SK-N-SH (cell line): ENCODE measurements at places on chromosomes 1 and 21. TPM values are rescaled to one million over a fixed set of nuclear protein-coding genes. Genes with fewer than 3 reads are reported as not detected.

The DYRK3 gene
- 3.6 and 5.8 TPM in 2 replicates for polyA plus RNA-seq

The AGT gene
- 0.39 and 0.41 TPM in 2 replicates for polyA plus RNA-seq

The MPL gene
- not detected in 2 replicates for polyA plus RNA-seq

The PRR9 gene
- polyA plus RNA-seq: not detected in 2 replicates

The KDF1 gene
- polyA plus RNA-seq: not detected in 2 replicates

The CFHR3 gene
- polyA plus RNA-seq: 0.18 and 0.37 TPM in 2 replicates

The TTF2 gene
- 10.8 and 12.2 TPM in 2 replicates for polyA plus RNA-seq

The KCNJ10 gene
- polyA plus RNA-seq: 0.03 TPM in 1 of 2 replicates, not detected in the other

The MROH9 gene
- polyA plus RNA-seq: 0.24 and 0.26 TPM in 2 replicates

GRCh38 chr1:203173566-203173965, 2.1 kb downstream of the MYBPH start:
- no peaks in the 10 kb centered on the region for H3K36me3 ChIP-seq
- H3K27ac ChIP-seq: no peak overlapping the region
- peaks cover 17% of the 10 kb centered on the region; the same call in 1 of the 2 replicates for H3K4me1 ChIP-seq
- DNase-seq: no peak
- no peaks in the 10 kb centered on the region for H3K27me3 ChIP-seq
- no peak overlapping the region for H3K4me3 ChIP-seq

- no peak for DNase-seq
- H3K36me3 ChIP-seq: no peaks in the 10 kb centered on the region
- H3K4me1 ChIP-seq: no peaks in the 10 kb centered on the region; the same call in 1 of the 2 replicates
- no peak overlapping the region; the same call in 1 of the 2 replicates for H3K27ac ChIP-seq
- H3K27me3 ChIP-seq: no peaks in the 10 kb centered on the region
These were observed 43.2 kb upstream of the DISC1 start for GRCh38 chr1:231583376-231583775.

GRCh38 chr1:88291611-88292354, 392.3 kb upstream of the PKN2 start:
- H3K27ac ChIP-seq: no peak overlapping the region
- no peaks in the 10 kb centered on the region for H3K4me1 ChIP-seq
- H3K27me3 ChIP-seq: no peaks in the 10 kb centered on the region
- DNase-seq: no peak
- no peaks in the 10 kb centered on the region for H3K36me3 ChIP-seq
- H3K4me3 ChIP-seq: no peak overlapping the region

GRCh38 chr21:36964827-36965719, 1.4 kb downstream of the HLCS start:
- DNase-seq: no peak
- peaks cover 12% of the 10 kb centered on the region; the same call in 1 of the 2 replicates for H3K4me1 ChIP-seq
- no peaks in the 10 kb centered on the region for H3K27me3 ChIP-seq

GRCh38 chr1:70090875-70091274, 114.5 kb downstream of the LRRC40 start:
- 0 out of 2 replicates have a peak, but pooled peaks cover 3% of the 10 kb centered on the region for H3K4me1 ChIP-seq
- H3K27ac ChIP-seq: no peak overlapping the region
- no peak overlapping the region for H3K4me3 ChIP-seq
- H3K36me3 ChIP-seq: no peaks in the 10 kb centered on the region
- no peak for DNase-seq

DNA sequence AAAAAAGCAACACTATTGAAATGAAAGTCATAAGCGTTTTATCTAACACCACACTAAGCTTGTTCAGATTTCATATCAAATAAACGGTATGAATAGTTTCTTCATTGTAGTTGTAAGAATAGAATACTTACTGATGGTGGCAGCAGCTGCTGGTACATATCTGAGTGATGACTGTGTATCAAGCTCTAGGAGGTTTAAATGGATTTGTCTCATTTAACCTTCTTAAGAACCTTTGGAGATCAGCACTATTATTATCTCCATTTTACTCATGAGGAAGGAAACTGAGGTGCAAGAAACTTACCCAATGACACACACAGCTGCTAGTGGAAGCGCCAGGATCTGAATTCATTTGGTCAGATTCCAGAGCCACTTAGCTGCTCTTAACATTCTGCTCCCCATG, 104.0 kb downstream of the EIF4G3 start:
- no peak overlapping the region for H3K27ac ChIP-seq
- H3K4me3 ChIP-seq: no peak overlapping the region
- no peaks in the 10 kb centered on the region for H3K36me3 ChIP-seq
- no peak for DNase-seq
- H3K4me1 ChIP-seq: peaks cover 34% of the 10 kb centered on the region; the same call in 1 of the 2 replicates

DNA sequence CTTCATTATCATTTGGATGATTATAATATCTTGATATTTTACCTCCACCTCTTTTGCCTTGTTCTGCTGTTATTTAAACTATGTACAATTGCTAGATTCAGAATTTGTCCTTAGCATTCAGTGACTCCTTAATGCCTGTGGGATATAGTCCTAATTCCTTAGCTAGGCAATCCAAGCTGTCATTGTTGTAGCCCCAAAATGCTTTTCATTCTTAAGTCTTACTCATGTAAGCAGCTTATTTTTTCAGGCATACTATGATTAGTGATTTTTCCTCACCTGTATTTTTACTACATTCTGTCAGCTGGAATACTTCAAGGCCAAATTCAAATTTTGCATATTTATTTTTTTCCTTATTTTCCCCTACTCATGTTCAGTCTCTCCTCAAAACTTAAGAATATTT, 13.4 kb downstream of the PKN2 start:
- H3K4me3 ChIP-seq: no peak overlapping the region
- DNase-seq: no peak
- no peaks in the 10 kb centered on the region for H3K27me3 ChIP-seq

- no peaks in the 10 kb centered on the region for H3K27me3 ChIP-seq
- DNase-seq: no peak
- no peak overlapping the region for H3K27ac ChIP-seq
- no peak overlapping the region for H3K4me3 ChIP-seq
- peaks cover 16% of the 10 kb centered on the region; the same call in 1 of the 2 replicates for H3K4me1 ChIP-seq
These were observed 5.8 kb downstream of the SHISA4 start for GRCh38 chr1:201894343-201895119.

GRCh38 chr1:67957066-67957465, 93.4 kb downstream of the DIRAS3 start:
- DNase-seq: peak; percentile 48
- H3K27ac ChIP-seq: no peak overlapping the region
- H3K36me3 ChIP-seq: no peaks in the 10 kb centered on the region

DNA sequence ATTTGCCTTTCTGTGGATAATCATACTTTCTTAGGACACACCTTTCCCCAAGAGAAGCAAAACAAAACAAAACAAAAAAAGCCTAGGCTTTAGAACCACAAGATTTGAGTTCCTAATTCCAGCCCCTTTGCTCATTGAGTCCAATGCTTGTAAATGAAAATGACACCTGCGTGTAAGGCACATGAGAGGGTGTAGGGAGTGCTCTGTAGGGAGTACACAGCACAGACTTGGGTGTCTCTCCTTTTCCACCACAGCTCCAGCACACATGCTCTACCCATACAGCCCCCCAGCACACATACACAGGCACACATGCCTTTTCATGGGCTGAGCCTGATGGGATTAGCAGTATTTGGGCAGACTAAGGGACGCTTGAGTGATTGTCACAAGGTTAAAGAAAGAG, 9.2 kb upstream of the NGF start:
- no peak overlapping the region for H3K27ac ChIP-seq
- H3K4me3 ChIP-seq: no peak overlapping the region
- H3K4me1 ChIP-seq: peaks cover 5% of the 10 kb centered on the region; the same call in 1 of the 2 replicates
- no peaks in the 10 kb centered on the region for H3K27me3 ChIP-seq
- no peak for DNase-seq
- no peaks in the 10 kb centered on the region for H3K36me3 ChIP-seq

GRCh38 chr1:15618655-15619525, 1.6 kb downstream of the DDI2 start:
- peaks cover 7% of the 10 kb centered on the region for H3K36me3 ChIP-seq
- no peaks in the 10 kb centered on the region for H3K27me3 ChIP-seq
- H3K4me3 ChIP-seq: peak overlapping the region; percentile 89
- H3K4me1 ChIP-seq: peaks cover 23% of the 10 kb centered on the region
- DNase-seq: no peak

GRCh38 chr1:206709772-206710459, 25.2 kb downstream of the MAPKAPK2 start:
- peaks cover 35% of the 10 kb centered on the region for H3K4me1 ChIP-seq
- no peak for DNase-seq
- H3K27me3 ChIP-seq: no peaks in the 10 kb centered on the region
- H3K36me3 ChIP-seq: no peaks in the 10 kb centered on the region
- no peak overlapping the region for H3K4me3 ChIP-seq

- H3K4me3 ChIP-seq: no peak overlapping the region
- H3K36me3 ChIP-seq: no peaks in the 10 kb centered on the region
- no peaks in the 10 kb centered on the region for H3K27me3 ChIP-seq
- H3K4me1 ChIP-seq: peaks cover 14% of the 10 kb centered on the region
- no peak for DNase-seq
These were observed 36.8 kb downstream of the UBE2U start for GRCh38 chr1:64240206-64240605.

DNA sequence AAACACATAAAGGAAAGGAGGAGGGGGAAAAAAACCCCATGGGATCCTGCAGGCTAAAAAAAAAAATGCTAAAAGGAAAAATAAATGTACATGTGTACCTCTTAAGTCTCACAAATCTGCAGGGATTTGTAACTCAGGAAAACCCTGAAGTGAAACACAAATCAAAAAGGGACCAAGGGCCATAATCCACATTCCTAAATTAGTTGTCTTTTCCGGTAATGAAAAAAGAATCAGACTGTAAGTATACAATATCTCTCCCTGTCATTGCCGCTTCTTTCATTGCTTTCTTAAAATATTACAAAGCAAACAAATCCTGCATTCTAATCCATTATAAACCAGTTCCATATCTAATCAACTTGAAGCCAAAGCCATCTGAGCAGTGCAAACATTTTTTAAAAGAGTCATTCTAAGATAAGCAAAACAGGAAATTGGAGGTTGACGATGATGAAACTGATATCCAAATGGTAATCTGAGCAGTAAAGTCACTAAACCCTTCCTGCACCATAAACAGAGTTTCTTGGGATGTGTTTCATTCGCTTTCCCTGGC, 58.7 kb upstream of the SIM2 start:
- H3K36me3 ChIP-seq: no peaks in the 10 kb centered on the region
- H3K27ac ChIP-seq: no peak overlapping the region
- H3K27me3 ChIP-seq: peaks cover 33% of the 10 kb centered on the region; the same call in 1 of the 2 replicates
- no peaks in the 10 kb centered on the region; the same call in 1 of the 2 replicates for H3K4me1 ChIP-seq
- no peak overlapping the region for H3K4me3 ChIP-seq

GRCh38 chr1:51784997-51785421, 93.5 kb downstream of the NRDC start:
- DNase-seq: no peak
- peaks cover 86% of the 10 kb centered on the region for H3K36me3 ChIP-seq
- no peak overlapping the region for H3K27ac ChIP-seq
- no peak overlapping the region for H3K4me3 ChIP-seq

DNA sequence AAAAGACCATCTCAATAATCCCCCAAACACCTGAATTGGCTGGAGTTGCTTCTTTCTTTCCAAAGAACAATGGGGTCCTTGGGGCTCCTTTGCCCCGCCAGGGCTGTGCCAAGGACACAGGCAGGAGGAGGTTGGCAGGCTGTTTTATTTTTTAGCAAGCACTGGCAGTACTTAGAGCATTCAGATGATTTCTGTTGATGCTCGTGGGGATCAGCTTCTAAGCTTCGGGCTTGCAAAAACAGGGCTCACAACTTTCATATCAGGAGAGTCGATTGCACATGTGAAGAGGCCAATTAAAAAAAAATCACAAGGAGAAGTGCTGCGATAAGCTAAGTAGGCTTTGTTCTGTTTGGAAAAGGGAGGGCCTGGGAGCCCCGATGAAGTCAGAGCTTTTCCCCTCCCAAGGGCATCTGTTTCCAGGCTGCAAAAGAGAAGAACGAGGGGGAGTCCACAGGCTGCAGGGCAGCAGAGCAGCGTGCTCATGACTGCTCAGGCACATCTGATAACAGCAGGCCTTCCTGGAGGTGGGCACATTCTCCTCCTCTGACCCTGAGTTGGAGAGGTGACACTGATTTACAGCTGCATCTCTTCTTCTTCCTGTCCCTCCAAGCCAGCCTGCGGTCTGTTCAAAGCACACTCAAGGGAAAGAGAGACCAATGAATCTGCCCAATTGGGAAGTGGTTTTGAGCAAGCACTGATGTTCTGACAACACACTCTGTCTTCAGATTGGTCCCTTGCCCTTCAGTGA, 27.3 kb upstream of the BCAR3 start:
- DNase-seq: peak; percentile 81
- peaks cover 24% of the 10 kb centered on the region for H3K4me1 ChIP-seq
- H3K4me3 ChIP-seq: no peak overlapping the region
- no peaks in the 10 kb centered on the region for H3K27me3 ChIP-seq
- peak overlapping the region; percentile 54 for H3K27ac ChIP-seq

GRCh38 chr21:33493756-33494155, 2.2 kb upstream of the DNAJC28 start:
- no peak overlapping the region for H3K27ac ChIP-seq
- no peak for DNase-seq
- no peaks in the 10 kb centered on the region for H3K4me1 ChIP-seq

DNA sequence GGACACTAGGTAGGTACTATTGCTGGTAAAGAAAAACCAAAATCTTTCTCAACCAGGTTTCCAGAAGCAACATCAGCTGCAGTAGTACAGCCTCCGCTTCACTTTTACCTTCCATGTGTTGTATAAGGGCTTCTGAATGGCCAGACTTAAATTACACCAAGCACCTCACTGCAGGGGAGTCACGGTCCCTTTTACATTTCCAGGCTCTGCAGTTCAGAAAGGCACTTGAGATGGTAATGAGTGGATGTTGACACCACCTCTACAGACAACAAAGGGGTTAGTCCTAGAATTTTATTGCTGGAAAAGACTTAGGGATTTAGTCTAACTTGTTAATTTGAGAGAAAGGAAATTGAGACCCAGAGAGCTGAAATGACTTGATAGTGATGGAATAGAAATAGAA, 12.0 kb upstream of the DUSP12 start:
- H3K4me3 ChIP-seq: no peak overlapping the region
- H3K36me3 ChIP-seq: no peaks in the 10 kb centered on the region
- DNase-seq: no peak
- no peaks in the 10 kb centered on the region for H3K4me1 ChIP-seq
- H3K27ac ChIP-seq: no peak overlapping the region

- H3K27ac ChIP-seq: no peak overlapping the region
- DNase-seq: no peak
- H3K27me3 ChIP-seq: no peaks in the 10 kb centered on the region
These were observed 13.5 kb upstream of the SPATA1 start for GRCh38 chr1:84492726-84493125.

DNA sequence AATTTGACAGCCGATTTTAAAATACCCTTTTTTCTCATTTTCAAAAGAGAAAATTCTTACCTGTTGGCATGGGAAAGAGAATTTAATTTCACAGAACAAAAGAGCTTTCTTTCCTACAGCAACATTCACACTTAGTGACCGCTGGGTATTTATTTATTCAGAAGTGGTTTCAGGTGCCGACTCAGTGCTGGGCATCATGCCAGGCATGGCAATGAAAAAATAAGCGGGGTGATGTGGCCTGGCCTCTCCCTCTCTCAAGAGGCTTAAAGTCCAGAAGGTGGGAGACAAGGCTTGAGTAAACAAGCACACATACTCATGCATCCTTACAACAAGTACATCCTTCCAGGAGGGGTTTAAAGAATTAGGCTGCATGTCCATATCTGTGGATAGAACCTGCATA, 4.1 kb upstream of the PCP4 start:
- DNase-seq: no peak
- H3K4me1 ChIP-seq: no peaks in the 10 kb centered on the region
- H3K27me3 ChIP-seq: no peaks in the 10 kb centered on the region
- H3K36me3 ChIP-seq: no peaks in the 10 kb centered on the region
- no peak overlapping the region for H3K4me3 ChIP-seq
